ENCODE measurements at places on chromosomes 6 and 20.

DNA sequence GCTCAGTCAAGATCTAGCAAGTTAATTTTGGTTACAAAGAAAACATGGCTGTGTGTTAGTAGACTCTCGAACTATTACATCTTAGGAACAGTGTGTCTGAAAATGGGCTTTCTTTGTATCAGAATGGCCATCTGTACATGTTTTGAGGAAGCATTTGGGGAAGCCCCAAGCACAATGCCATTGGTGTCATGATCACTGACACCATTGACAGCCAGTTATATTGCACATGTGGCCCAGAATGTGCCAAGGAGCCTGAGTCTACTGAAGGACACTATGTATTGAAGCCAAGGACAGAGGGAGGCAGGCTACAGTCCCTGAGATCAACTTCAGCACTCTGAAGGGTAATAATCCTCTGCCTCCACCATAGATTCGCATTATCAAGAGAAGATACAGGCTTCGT lies 12.6 kb upstream of the FAM50B start:
- DNase-seq = no peak

DNA sequence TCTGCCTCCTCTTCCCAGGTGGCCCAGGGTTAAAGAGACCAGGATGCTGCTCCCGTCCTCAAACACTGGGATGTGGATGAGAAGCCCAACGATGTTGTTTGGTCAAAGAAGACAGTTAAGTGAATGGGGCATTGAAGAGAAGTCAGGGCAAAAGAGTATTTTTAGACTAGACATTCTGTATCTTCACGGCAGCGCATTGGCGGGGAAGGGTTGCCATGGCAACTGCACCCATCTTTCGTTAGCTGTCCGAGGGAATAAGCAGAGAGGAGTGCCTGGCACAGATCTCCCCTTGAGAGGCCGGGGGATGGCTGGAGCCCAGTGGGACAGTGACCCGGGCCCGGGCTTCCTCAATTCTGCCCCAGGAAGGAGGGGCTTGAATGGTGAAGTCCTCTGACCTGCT lies 56.4 kb upstream of the GPR31 start:
- DNase-seq = no peak

DNA sequence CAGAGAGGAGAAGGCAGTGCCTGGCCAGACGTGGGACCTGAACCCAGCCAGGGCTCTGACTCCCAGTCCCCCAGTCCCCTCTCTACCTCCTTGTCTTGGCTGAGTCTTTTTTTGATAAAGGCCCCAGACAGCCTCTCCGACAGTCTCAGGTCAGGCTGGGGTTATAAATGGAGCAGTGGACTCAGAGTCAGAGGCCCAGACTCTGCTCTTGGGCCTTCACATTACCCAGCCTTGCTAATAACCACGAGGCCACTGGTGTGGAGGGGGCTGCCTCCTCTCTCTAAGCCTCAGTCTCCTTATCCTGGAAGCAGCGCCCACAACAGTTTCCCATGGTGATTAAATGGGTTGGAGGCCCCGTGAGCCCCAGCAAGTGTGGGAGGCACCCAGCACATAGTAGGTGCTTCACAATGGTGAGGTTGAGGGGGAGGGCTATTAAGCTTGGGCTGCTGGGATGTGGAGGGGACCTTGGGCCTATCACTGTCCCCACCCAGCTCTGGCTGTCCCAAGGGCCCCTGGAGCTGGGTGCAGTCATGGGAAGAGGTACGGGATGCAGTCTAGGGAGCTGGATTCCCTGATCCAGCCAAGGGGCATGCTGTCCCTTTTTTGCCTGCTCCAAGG lies 35.7 kb downstream of the TGM2 start:
- no peak for DNase-seq

DNA sequence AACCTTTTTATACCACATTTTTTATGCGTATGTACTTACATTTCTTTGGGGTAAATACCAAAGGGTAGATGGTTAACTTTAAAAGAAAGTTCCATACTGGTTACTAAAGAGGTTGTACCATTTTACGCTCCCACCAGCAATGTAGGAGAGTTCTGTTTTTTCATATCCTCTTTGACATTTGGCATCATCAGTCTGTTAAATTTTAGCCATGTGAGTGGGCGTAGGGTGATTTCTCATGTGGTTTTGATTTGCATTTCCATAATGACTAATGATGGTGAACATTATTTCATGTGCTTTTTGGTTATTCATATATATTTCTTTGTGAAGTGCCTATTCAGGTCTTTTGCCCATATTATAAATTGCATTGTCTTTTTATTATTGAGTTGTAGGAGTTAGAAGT lies 194.2 kb downstream of the PRL start:
- DNase-seq = no peak

- no peak for DNase-seq
These were observed 32.7 kb downstream of the CENPW start for GRCh38 chr6:126372626-126373025.

DNA sequence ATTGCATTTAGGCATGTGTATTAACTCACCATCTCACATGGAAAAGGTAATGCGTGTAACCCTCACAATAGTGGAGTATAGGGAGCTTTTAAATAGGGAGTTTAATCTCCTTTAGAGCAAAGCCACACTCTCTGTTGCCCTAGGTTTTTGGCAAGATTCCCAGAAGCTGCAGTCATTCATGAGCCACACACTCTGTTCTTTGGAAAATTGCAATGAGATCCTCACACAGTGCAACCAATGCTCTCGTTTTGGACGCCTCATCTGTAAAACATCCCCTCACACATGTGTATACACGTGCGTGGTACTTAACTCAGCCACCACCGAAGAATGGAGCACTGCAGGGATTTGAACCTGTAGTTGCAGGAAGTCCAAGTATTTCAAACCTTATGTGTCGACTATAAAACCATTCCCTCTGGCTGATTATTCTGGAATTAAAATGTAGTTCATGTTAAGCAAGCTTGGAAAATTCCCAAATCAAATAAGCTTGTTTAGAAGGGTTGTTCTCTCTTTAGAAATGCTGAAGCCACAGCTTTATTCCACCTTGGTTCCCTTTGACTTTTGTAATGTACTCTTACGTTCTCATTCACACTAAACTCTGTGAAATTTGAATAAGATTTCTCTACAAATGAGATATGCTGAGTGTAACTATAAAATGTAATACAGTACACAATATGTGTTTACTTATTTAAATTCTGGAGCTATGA lies 489.8 kb upstream of the MANEA start:
- DNase-seq = peak; percentile 73

- DNase-seq = no peak
These were observed 87.8 kb downstream of the PLEKHG1 start for GRCh38 chr6:150687508-150687907.

GRCh38 chr6:89433252-89434149 lies 549 bp downstream of the ANKRD6 start:
- DNase-seq = peak; percentile 52

DNA sequence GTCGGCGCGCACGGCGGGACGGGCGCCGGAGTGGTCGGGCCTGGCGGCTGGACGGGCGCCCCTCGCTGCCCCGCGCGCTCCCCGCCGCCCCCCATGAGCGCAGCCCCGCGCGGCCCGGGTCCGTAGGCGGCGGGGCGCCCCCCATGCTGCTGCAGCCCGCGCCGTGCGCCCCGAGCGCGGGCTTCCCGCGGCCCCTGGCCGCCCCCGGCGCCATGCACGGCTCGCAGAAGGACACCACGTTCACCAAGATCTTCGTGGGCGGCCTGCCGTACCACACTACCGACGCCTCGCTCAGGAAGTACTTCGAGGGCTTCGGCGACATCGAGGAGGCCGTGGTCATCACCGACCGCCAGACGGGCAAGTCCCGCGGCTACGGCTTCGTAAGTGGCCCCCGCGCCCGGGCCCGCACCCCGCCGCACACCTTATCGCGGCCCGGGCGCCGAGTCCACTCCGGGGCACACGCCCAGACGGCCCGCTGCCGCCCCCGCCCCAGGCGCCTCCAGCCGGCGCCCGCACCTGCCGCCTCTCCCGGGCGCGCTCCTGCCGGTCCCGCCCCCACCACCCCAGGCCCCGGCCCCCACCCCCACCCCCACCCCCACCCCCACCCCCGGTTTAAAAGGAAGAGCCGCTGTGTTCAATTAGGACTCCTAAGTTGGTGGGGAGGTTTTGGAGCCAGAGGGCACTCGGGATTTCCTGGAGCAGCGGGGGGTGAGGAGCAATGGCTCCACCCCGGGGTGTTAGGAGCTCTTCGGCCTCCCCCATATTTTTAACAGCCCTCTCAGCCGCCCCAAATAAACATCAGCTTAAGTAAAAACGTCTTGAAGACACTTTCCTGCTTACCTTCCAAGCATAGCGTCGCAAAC lies 474 bp downstream of the RBM38 start:
- peak; percentile 59 for DNase-seq

DNA sequence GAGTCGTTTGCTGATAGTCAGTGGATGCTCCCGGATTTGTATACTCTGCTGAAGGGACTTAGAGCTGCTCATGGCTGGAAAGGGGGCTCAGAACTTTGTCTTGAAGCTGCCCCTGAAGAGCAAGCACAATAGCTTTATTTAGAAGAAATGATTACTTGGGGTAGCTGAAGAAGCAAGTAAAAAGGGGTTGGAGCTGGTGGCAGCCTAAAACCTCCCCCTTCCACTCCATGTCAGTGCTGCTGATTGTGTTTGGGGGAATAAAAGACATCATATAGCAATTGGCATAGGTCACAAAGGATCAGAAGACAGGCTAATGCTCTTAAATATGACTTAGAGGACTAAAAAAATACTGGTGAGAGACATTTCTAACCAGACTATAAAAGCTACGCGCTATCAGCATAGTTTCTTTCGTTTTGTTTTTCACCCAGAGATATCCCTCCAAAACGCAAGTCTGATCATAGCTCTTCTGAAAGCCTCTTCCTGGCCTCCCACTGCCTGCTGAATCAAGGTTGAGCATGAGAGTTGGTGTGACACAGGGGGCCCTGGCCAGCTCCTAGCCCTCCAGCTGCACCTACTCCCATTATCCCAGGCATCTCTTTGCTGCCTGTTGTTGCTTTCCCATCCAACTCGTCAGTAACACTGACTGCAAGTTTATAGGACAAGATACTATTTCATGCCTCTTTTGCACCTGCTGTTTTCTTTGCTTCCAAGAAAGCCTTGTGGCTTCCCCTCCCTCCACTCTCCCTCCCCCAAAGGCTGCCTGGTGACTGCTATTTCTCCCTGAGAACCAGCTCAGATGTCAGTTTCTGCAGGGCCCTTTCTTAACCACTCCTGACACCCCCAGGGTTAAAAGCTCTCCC lies 33.9 kb upstream of the SGK1 start:
- DNase-seq = peak; percentile 6

DNA sequence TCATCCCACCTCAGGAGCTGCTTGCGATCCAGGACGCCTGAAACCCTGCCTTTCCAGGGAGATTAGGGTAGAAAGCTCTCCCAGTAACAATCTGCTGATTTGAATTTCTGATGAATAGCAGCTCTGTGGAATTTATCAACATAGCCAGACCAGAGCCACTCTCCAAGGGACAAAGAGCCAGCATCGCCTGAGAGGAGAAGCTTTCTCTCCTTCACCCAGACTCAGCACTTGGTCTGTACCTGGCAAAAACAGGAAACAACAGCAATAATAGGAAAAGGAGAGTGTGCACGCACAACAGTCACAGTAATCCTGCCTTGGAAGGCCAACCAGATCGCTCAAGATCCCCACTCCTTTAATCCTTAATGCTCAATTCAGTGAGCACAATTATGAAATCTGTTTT lies 22.3 kb upstream of the ROS1 start:
- DNase-seq = no peak

- DNase-seq = no peak
These were observed 93.7 kb upstream of the CD83 start for GRCh38 chr6:14023855-14024254.

- peak; percentile 92 for DNase-seq
These were observed 586.3 kb downstream of the HTR1B start for GRCh38 chr6:76876922-76877553.

- DNase-seq = no peak
These were observed 27.1 kb downstream of the PARD6B start for GRCh38 chr20:50758469-50758868.

DNA sequence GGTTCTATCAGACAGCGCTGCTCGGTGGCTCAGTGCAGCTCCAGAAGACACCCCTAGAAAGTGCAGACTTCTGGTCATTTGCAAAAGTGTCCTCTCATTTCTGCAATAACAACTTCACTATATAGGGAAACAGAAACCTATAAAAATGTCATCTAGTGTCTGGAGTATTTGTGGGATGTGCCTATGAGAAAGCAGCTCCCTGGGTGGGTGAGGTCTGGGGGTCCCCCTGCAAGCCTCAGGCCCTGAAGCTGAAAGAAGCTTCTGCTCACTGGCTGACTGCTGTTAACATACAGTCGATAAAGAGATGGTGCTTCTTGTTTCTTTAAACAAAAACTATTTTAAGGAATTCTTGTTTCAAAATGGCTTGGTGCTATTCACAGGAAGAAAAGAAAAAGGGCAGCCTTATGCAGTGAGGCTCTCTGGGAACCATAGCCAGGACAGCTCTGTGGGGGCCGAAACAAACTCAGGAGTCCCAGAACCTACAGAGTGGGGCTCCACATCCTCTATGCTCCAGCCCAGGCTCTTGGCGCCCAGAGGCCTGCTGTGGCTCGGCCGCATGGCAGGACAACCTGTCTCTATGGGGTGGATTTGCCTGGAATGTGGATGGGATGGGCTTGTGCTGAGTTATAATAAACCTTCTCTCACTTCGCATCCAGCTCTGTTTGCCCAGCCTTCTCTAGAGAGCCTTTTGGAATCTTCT lies 109.7 kb downstream of the BANF2 start:
- DNase-seq = no peak

- DNase-seq = no peak
These were observed 135.9 kb downstream of the SOX4 start for GRCh38 chr6:21729431-21729830.
